ENCODE measurements at places on chromosomes 6 and 20.
A peak's percentile ranks its signal among the peaks of the same experiment; 100 is the strongest.

DNA sequence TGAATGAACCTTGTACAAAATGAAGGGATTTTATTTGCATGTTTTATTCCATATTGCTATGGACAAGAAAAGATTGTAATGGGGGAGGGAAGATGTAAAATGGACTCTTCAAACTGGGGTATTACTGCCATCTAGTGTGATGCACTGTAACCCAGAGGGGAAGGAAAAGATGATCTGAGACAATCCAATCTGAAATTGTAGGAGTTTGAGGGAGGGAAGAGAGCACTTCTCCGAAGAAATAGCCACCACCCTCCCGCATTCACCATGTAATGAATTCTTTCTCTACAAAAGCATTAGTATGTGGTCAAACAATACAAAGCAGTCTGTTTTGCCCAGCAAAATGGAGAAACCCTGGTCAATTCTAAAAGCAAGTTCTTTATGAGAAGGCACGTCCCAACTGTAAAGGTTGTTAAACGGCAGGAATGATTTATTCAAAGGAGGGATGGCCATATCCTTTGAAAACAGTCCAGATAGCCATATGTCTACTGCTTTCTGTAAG, 679.5 kb upstream of the NRSN1 start:
- peak; percentile 25 for DNase-seq

DNA sequence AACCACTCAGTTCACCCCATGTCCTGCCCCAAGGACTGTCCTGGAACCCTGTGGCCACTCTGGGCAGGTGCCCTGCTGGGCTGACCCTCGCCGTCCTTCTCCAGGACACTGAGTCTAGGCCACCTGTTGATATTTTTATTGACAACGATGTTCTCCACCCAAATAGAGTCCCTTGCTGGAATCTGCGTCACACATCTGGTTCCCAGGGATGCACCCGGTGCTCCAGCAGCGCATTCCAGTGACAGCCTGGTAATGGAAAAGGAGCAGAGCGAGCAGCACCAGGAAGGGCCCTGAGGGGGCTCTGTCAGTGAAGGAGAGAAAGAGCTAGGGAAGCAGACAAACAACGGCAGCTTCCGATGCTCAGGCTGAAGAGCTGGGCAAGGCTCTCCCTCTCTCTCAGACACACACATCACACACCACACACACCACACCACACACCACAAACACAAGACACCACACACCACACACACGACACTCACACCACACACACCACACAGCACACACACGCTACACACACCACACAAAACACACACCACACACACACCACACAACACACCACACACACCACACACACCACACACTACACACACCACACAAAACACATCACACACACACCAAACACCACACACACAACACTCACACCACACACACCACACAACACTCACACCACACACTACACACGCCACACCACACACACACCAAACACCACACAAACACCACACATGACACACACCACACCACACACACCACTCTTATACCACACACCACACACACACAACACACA, 117.9 kb upstream of the THBS2 start:
- DNase-seq = no peak

- DNase-seq = peak; percentile 53
These were observed 764 bp downstream of the ZNF292 start for GRCh38 chr6:87155842-87156815.

GRCh38 chr6:166708460-166708859, 81.4 kb upstream of the RPS6KA2 start:
- no peak for DNase-seq

DNA sequence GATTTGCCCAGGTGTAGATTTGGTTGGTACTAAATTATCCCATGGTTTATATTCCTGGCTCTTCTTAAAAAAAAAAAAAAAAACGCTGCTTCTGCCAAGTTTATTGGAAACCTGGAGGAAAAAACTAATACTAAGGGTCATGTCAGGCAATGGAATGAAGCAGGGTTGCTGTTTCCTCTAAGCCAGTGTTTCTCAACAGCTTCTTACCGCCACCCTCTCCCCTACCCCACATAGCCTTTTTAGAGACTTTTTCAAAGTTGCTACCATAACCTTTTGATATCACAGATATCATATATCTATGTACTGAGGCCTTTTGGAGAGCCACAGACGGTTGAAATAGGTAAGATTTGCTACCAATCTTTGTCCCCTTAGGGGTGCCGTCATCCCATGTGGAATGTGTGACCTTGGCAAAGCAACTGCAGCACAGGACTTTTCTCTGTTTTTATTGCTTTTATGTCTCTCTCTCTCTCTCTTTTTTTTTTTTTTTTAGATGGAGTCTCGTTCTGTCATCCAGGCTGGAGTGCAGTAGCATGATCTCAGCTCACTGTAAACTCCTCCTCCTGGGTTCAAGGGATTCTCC, 35.0 kb downstream of the SYTL3 start:
- DNase-seq = no peak

- peak; percentile 31 for DNase-seq
These were observed 48.7 kb upstream of the SRSF6 start for GRCh38 chr20:43408848-43409576.
